ENCODE measurements at places on chromosomes 12 and 14. TPM values are rescaled to one million over a fixed set of nuclear protein-coding genes. Genes with fewer than 3 reads are reported as not detected.

DNA sequence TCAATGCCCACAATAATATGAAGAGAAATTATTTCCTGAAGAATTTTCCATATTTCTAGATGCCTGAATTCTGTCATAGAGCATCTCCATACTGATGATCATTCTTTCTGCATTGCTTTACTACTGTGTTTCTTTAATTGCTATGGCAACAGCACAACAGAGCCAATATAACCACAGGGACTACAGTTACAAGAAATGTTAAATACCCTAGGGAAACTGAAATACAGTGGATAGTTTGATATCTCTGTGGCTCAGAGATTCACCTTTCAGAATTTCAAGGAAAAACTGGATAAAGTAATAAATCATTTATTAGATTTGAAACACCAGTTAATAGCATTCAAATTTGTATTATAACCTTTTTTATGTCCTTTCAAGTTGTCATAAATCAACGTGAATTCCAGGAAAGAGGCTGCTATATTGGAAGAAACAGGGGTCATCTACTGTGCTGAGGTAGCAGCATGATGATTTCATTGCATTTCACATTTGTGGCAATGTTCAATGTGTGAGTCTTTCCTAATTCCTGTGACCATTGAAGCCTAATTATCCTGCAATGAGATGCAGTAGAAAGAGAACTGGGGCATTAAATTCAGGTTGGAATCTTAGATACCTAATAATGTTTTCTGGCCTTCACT is 267.1 kb downstream of the LRFN5 start:
- no peak overlapping the region for H3K4me3 ChIP-seq
- peaks cover 4% of the 10 kb centered on the region for H3K36me3 ChIP-seq
- DNase-seq: no peak
- no peaks in the 10 kb centered on the region for H3K4me1 ChIP-seq
- H3K27me3 ChIP-seq: no peaks in the 10 kb centered on the region
- H3K27ac ChIP-seq: no peak overlapping the region

GRCh38 chr12:132516095-132517012 is 26.4 kb downstream of the FBRSL1 start:
- peaks cover 24% of the 10 kb centered on the region for H3K27me3 ChIP-seq
- H3K4me1 ChIP-seq: no peaks in the 10 kb centered on the region
- no peak for DNase-seq
- peaks cover 16% of the 10 kb centered on the region for H3K36me3 ChIP-seq

- peaks cover 42% of the 10 kb centered on the region for H3K36me3 ChIP-seq
- peaks cover 9% of the 10 kb centered on the region for H3K4me1 ChIP-seq
- no peak for DNase-seq
These were observed 56.7 kb downstream of the TTLL5 start for GRCh38 chr14:75717729-75718128.

DNA sequence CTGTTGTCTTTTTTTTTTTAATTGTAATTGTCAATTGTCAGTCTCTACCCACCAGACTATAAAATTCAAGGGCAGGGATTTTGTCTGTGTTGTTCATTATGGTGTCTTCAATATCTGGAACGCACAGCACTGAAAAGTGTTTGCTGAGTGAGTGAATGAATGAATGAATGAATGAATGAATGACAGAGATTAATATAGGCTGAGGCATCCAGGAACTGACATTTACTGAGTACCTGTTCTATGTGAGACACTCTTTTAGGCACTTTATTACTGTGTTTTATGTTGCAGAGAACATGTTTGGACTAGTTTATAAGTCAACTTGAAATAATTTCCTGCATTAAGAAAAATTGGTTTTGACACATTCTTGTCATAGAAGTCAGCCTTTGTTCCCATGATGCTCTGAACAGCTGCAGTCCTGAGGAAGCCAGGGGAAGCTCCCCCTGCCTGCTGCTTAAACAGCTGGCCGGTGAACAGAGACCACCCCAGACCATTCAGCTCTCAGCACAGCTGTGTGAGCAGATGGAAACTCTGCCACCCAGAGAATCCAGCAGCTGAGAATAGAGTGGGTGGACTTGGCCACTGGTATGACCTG is 160.7 kb upstream of the CCND2 start:
- peaks cover 4% of the 10 kb centered on the region for H3K27me3 ChIP-seq
- H3K36me3 ChIP-seq: no peaks in the 10 kb centered on the region
- DNase-seq: no peak

GRCh38 chr14:101783260-101784016 is 21.9 kb downstream of the PPP2R5C start:
- H3K27ac ChIP-seq: no peak overlapping the region
- DNase-seq: no peak
- H3K4me1 ChIP-seq: peaks cover 5% of the 10 kb centered on the region
- H3K27me3 ChIP-seq: peaks cover 17% of the 10 kb centered on the region
- peak overlapping the region; percentile 25 for H3K4me3 ChIP-seq

- H3K36me3 ChIP-seq: peaks cover 48% of the 10 kb centered on the region
- peaks cover 8% of the 10 kb centered on the region for H3K27me3 ChIP-seq
- H3K4me3 ChIP-seq: no peak overlapping the region
- no peak overlapping the region for H3K27ac ChIP-seq
- peaks cover 14% of the 10 kb centered on the region for H3K4me1 ChIP-seq
- DNase-seq: no peak
These were observed 228.0 kb downstream of the MON2 start for GRCh38 chr12:62694632-62695031.

- H3K27ac ChIP-seq: peak overlapping the region; percentile 18
- no peak for DNase-seq
- H3K4me3 ChIP-seq: peak overlapping the region; percentile 47
- H3K4me1 ChIP-seq: peaks cover 8% of the 10 kb centered on the region
- peaks cover 41% of the 10 kb centered on the region for H3K36me3 ChIP-seq
These were observed 5.5 kb downstream of the ANKRD52 start for GRCh38 chr12:56252649-56253048.

Gene FERMT2
- total RNA-seq: 188 TPM

Gene FITM1
- total RNA-seq: 0.59 TPM

Gene TMEM229B
- total RNA-seq: 0.08 TPM

Data from endothelial cell (in vitro differentiated cells).